Thymus (tissue), 14 donors: ENCODE measurements at places on chromosomes 16 and 17.

DNA sequence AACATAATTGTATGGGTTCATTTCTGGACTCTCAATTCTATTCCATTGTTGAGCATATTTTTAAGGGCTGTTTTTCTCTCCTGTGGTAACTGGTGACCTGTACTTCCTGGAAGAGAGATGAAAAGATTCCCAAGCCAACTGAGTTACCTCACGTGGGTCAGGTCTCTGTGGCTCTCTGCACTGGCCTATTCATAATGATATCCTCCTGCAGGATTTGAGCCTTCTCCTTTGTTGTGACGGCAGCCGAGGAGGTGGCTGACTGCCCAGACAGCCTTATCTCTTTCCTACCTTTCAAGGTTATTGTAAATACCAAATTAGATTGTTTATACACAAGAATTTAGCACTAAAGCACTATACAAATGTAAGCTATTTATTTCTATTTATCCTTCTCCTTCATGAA is 2.7 kb upstream of the ACE start:
- no peak for DNase-seq

DNA sequence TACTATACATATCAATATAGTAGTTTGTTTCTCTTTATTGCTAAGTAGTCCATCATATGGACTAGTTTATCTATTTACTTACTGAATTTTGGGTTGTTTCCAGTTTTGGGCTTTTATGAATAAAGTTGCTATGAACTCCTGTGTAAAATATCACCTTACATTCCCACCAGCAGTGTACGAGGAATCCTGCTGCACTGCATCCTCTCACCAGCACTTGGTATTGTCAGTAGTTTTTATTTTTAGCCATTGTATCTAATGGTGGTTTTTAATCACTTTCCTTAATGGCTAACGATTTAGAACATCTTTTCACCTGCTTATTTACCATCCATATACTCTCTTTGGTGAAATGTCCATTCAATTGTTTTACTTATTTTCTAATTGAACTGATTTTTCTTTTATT is 24.0 kb downstream of the CDC27 start:
- DNase-seq, result no peak

- DNase-seq, result no peak
Observed at GRCh38 chr17:66520999-66521398, 218.6 kb downstream of the PRKCA start.

GRCh38 chr17:40915721-40916256 is 21.7 kb downstream of the KRT23 start:
- DNase-seq, result no peak

- no peak for DNase-seq
Observed at GRCh38 chr16:88356124-88356726, 26.5 kb upstream of the ZNF469 start.

DNA sequence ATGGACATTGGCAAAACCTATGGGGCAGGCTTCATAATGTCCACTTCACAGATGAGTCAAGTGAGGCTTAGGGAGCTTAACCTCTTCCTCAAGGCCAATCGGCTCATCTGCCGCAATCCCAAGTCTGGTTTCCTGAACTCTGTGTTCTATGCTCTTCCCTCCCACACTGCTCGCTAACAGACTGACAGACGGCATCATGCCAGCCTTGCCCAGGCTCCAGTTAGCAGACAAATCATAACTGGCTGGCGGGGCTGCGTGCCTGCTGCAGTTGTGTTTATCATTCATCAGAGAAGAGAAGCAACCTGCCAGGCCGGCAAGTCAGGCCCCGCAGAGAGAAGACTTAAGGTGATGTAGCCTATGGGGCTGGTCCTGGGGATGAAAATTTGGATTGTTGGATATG is 216.2 kb upstream of the ASIC2 start:
- no peak for DNase-seq

DNA sequence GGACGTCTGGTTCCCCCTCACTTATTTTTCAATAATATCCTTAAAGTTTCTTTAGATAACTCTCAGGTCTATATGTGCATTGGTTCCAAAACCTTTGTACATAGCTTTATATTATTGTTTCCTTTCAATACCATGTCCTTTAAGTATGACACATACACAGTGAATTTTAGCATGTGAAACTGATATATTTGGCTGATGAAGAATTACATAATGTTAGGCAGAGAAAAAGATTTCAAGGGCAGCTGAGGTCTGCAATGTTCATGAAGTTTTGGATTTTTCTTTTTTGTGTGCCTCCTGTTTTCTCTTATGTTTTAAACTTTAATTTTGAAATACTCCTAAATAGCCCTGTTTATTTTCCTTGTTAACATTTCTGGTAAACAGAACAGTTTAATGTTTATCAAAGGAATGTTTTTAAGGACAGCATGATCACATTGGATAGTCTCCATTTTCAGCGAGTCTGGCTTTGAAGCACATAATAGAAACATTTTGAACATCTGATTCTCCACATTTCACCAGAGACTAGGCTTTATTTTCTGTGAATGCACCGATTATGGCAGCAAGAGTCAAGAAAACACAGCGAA is 32.9 kb upstream of the FBXO47 start:
- no peak for DNase-seq

DNA sequence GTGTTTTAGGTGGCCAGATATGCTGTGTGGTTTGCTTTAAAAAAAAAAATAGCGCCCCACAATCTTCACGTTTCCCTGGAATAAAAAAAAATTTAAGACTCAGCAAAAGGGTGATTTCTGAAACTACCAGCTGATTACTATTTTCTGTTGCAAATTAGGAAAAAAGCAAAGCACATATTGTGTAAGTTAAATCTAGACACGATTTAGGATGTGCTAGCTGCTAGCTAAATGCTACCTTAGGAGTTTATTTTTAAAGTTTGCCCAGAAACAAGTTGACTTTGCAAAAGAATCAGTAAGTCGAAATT is 944 bp upstream of the MARF1 start:
- no peak for DNase-seq

GRCh38 chr16:180681-181564 is 664 bp downstream of the HBQ1 start:
- peak; percentile 48 for DNase-seq

DNA sequence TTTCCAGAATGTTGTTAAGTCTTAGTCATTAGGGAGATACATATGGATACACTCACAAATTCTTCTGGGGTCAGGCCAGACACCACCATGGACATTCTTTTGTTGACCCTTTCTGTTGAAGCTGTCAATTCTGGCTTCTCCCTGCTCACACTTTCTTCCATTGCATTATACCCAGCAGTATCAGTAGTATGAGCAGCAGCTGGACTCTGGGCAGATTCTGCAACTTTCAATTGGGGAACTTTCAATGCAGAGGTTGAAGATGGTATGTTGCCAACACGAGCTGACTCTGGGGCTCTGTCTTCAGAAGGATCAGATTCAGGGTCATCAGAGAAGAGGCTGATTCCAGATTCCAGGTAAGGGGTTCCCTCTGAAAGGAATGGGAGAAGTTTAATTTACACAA is 45.8 kb downstream of the RND2 start:
- no peak for DNase-seq

DNA sequence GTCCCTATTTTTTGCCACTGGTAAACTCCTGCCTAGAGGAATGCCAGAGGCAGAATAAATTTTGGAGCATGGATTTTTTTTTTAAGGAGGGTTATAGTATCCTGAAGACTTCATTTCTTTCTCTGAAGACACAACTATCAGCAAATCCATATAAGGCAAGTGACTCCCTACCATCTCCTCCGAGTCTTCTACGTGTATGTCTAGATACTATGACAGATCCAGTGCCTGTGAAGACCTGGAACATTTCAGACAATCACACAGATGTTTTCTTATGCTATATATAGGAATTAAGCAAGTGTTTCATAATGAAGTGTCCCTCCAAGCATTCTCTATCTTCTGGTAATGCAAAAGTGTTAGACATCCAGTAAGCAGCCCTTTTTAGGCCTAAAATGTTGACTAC is 255.5 kb upstream of the TBX2 start:
- no peak for DNase-seq

GRCh38 chr17:30414486-30414885 is 35.8 kb downstream of the CPD start:
- no peak for DNase-seq

GRCh38 chr17:22514315-22514714 is 822.0 kb downstream of the KCNJ18 start:
- DNase-seq, result no peak

DNA sequence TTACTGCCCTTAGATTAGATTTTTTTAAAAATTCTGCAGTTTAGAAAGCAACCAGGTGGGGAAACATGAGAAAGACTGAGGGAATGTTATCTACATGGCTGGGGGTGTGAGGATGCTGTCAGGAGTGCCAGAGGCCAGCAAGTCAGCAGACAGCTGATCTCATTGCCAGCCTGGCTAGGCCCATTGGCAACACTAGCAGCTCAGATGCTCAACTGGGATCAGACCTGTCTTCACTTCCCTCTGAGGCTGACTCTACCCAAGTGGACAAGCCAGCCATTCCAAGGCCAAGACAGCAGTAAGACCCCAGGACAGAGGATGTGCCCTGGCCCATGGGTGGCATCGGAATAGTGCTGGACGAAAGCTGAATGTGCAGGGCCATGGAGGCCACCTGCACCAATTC is 96.2 kb downstream of the TMEM132E start:
- DNase-seq, result no peak

- no peak for DNase-seq
Observed at GRCh38 chr17:74959826-74960515, 12.6 kb downstream of the HID1 start.

GRCh38 chr16:77531752-77532151 is 96.9 kb upstream of the ADAMTS18 start:
- no peak for DNase-seq

GRCh38 chr17:9037736-9038135 is 16.4 kb downstream of the NTN1 start:
- DNase-seq, result no peak

GRCh38 chr16:50126183-50126582 is 26.9 kb upstream of the TENT4B start:
- DNase-seq, result no peak

GRCh38 chr17:37050920-37051319 is 102.2 kb downstream of the AATF start:
- DNase-seq, result no peak

GRCh38 chr16:83723244-83723643 is 84.5 kb upstream of the HSBP1 start:
- no peak for DNase-seq

DNA sequence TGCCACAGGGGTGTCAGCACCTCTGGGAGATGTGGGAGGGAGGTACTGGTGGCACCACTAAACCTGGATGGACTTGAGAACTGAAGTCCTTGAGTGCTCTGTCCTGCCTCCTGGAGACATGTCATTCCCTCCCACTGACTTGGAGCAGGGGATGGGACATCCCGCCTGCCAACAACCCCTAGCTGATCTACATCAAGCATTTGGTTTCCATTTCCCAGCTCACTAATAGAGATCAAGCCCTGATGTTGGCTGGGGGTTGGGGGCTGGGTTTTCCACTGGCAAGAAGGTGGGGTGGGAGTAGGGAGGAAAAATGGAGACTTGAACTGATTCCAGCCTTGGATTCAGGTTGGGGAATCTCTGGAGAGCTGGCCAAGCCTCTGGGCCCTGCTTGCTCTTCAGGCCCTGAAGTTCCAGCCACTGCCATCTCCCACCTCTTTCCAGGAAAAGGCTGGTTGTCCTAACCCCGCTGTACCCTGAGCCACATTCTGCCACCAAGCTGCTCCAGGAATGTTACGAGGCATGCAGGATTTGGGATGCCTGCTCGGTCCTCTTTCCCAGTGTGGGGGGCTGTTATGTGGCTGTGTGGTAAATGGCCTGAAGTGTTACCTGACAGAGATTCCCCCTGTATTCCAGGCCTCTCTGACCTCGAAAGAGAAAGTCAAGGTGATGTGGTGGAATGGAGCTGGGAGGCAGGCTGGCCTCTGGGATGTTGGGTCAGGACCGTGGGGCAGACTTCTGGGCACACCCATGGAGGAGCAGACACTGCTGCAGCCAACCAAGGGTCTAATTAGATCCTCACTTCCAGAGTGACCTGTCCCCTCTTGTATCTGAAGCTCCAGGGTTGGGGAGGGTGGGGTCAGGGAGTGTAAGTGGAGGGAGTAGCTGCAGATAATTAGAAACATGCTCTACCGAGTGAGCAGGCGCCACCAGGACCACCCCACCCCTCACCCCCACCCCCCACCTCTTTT is 16.7 kb downstream of the IGFBP4 start:
- DNase-seq, result no peak

- no peak for DNase-seq
Observed at GRCh38 chr16:84369105-84369504, 767 bp downstream of the ATP2C2 start.

GRCh38 chr16:69150146-69150865 is 17.9 kb downstream of the UTP4 start:
- peak; percentile 76 for DNase-seq

DNA sequence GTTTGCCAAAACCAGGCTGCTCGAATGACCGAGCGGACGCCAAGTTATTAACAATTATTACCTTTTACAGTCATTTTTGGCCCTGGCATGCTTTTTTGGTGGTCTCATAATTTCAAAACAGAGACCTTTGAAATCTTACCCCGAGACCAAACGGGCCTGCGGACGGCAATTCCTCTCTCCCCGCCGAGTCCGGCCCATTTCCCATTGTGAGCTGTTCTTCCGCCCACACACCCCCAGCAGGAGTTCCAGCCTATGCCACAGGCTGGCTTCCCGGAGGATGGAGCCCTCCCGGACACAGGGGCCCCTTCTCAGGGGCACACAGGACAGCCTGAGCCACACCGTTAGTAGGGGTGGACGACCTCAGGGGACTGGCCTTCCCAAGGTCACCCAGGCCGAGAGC is 130.7 kb downstream of the C16orf95 start:
- no peak for DNase-seq

GRCh38 chr16:5615868-5616642 is 518.5 kb upstream of the EEF2KMT start:
- peak; percentile 18 for DNase-seq

- no peak for DNase-seq
Observed at GRCh38 chr17:29557085-29557738, 9.6 kb downstream of the ABHD15 start.

DNA sequence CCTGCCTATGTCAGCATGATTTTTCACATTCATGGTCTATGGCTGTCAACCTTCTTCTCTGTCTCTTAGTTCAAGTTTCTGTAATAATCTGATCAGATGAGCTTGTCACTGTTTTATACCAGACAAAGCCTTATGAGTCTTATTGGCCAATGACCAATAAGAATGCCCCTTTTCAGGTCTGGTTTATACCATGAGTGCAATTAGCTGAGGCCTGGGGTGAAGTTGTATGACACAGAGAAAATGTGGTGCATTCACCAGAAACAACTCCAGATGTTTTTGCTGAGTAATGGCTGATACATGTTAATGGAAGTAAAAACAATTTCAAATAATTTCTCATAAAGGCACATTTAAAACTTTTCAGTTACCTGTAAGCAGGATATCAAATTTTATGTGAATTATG is 218.6 kb upstream of the CDH8 start:
- no peak for DNase-seq
